Omental fat pad (tissue), 4 donors: ENCODE measurements at places on chromosomes 1 and 21.

GRCh38 chr1:199123615-199124014, 484.8 kb downstream of the PTPRC start:
- no peak for DNase-seq

DNA sequence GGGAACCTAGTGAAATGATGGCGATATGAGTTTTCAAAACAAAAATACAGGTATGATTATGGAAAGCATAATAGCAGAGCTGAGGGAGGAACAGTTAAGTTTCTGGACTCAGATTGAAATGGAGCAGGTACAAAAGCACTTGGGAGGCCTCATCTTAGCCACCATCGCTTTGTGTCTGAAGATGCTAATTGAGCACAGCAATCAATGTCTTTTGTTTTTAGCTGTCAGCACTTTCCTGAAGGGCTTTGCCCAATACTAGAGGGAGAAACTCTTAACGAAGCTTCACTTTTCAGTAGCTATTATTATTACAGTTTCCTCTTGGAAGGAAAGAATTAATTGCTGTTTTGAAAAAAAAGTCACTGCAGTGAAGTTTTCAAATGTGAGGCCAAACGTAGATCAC, 348.7 kb downstream of the RWDD3 start:
- DNase-seq = no peak

DNA sequence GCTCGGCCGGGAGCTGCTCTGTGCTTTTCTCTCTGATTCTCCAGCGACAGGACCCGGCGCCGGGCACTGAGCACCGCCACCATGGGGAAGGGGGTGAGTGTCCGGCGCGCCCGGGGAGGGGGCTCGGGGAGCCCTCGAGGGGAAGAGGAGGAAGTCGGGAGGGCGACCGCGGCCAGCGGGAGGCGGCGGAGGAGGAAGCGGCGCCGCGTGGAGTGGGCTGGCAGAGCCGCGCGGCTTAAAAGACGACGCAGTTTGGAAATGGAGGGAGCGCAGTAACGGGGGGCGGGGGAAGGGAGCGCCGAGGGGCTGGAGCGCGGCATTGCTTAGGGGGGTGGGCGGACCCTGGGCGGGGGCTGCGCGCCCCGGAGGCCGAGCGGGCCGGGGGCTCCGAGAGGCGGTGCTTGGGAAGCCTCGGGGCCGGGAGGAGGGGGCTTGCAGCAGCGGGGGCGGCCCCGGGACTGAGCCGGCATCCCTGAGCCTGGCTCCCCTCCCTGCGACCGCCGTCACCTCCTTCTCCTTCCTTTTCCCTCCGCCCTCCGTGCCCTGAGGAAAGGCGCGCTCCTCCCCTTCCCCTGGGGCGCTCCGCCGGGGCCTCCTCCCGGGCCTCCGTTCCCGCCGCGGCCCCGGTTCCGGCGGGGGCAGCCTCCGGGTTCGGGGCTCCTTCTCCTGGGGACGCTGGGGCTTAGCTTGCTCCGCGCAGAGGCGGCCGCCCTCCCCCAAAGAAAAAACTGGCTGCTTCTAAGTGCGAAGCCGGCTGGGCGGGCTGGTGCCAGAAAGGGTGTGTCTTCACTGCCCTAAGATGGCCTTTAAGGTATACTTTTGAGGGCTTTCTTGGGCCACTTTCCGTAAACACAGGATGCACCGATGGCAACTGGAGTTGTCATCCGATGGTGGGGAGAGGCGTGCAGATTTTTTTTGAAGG, 648 bp downstream of the ATP1A1 start:
- no peak for DNase-seq

DNA sequence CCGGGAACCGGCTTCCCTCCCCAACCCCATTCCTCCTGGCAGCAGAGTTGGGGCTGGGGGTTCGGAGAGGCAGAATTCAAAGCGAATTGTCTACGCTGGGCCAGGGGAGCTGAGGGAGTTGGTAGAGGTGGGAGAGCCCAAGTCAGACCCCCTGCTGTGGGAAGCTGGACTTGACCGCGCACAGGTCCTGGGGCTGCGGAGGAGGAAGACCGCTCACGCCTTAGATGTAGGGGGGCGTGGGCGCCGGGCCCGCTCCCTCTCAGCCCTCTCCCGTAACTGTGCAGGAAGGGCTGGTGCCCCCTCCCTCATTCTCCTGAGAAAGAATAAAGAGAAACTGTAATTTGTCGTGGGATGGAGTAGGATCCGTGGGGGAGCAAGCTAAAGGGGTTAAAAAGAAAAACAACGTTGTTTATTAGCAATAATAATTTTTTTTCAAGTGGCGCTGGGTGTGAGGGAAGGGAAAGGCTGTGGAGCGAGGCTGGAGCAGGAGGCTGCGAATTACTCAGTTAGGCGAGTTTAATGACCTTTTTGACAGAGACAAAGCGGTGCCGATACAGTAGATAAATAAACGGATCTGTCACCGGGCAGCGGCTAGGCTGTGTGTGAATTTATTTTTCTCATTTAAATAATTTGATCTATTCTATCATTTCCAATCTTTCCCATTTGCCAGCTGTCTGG, 838 bp upstream of the GRIK3 start:
- DNase-seq = no peak

DNA sequence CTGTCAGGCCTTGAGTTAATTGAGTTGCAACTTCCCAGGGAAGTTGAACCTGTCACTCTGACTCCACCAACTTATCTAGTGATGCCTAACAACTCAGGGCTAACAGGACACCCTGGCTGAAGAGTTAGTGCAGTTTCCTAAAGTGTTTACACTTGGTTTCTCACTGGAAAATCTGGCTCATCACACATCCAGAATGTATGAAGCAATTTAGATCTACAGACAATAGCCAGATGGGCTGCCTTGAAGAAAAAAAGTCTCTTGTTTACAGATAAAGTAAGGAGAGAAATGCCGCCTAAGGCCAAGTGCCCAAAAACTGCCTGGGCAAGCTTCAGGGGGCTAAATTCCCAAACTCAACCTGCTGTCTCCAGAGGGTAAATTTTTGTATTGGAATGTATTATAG, 446.3 kb upstream of the NCAM2 start:
- no peak for DNase-seq

- DNase-seq = no peak
These were observed 102.8 kb downstream of the NAV1 start for GRCh38 chr1:201641524-201642253.

DNA sequence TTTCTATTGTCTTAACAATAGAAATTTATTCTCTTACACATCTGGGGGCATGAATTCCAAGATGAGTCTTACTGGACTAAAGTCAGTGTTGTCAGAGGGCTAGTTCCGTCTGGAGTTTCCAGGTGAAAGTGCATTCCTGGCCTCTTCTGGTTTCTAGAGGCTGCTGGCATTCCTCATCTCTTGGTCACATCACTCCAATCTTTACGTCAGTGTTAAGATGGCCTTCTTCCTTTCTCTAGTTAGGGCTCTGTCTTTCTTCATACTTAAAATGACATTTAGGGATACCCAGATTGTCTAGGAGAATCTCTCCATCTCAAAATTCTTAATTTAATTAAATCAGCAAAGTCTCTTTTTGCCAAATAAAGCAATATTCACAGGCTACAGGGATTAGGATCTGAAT, 13.3 kb upstream of the PDC start:
- DNase-seq = no peak

DNA sequence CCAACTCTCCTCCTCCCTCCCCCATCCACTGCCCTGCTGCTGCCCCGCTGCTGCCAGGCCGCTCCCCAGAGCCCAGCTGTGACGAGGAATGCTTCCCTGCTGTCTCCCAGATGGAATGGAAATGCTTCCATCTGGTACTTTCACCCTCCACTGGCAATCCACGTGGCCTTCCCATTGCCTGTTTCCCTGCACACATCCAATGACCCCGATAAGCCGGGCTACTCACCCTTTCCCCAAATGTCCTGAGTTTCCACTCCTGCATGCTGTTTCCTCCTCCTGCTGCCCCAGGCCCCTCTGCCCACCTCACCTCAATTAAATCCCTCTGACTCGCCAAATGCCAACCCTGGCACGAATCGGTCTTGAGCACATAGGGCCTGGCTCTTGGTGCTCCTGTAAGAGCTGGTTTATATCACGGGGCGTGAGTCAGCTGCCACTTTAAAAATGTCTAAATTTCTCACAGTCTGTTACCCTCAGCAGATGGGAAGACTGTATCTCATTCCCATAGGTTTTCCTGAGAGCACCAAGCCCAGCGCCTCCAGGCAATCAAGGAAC, 36.4 kb downstream of the MRAP start:
- DNase-seq = no peak

DNA sequence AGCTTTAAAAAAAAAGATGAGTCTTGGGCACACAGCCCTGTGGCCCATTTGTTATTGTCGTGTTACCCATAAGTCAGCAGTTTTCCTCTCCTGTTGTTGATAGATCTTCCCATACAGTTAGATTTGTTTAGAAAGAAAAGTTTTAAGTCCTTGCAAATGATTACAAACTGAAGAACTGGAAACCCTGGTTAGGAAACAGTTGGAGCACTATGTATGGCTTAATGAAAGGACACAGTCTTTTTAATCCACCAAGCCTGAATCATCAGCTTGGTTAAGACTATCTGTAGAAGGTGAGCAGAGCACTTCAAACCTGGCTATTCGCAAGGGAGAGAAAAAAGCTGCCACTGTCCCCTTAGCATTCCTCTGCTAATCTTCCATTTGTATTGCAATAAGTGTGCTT, 241.0 kb downstream of the DISC1 start:
- no peak for DNase-seq

DNA sequence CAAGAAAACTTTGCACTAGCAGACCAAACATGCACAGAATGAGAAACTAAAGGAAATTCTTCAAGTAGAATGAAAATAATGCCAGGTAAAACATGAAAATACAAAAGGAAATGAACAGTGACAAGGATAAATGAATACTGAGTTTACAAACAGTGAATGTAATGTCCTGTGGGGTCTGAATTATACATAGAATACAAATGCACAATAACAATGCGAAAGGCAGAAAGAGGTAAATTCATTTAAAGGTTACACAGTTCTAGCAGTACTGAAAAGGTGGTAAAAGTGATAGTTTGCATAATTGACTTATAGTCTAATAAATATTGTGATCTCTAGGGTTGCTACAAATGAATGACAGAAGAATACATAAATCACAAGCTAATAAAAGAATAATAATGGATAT, 12.9 kb downstream of the CD55 start:
- DNase-seq = no peak

GRCh38 chr1:151995774-151996173, 2.1 kb upstream of the S100A10 start:
- DNase-seq = no peak

GRCh38 chr1:7358425-7358824, 412.7 kb upstream of the VAMP3 start:
- DNase-seq = no peak

DNA sequence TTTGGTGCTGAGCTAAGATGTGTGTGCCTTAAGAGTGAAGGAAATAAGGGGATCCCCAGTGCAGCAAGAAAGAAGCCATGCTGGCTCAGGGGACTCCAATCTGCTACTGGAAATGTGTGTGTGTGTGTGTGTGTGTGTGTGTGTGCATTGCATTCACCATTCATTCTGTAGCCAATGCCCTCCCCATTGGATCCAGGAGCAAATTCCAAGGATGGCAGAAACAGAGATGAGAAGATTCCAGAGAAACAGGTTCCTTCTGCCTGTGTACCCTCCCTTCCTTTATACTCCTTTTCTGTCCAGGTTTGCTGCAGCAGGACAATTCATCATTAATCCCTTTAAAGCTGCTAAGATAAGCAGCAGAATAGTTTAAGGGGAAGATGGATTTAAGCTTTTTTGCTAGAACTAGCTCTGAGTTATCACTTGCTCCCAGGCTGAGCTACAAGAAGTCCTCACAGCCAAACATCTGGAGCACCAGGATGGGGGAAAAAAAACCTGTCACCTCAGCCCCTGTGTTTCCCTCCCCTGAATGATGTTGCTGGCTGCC, 3.2 kb downstream of the SLC6A17 start:
- DNase-seq = no peak

- DNase-seq = no peak
These were observed 41.3 kb downstream of the WDTC1 start for GRCh38 chr1:27275696-27276095.

- DNase-seq = no peak
These were observed 5.5 kb upstream of the SYNJ1 start for GRCh38 chr21:32733356-32733755.

- no peak for DNase-seq
These were observed 124.8 kb downstream of the TMEM53 start for GRCh38 chr1:44549510-44549909.

GRCh38 chr1:10866321-10867093, 70.1 kb upstream of the CASZ1 start:
- DNase-seq = no peak
